GM12864 (cell line): ENCODE measurements at places on chromosomes 6 and 20.

- DNase-seq: no peak
Measured at GRCh38 chr6:55009131-55009530, 162.6 kb downstream of the FAM83B start.

DNA sequence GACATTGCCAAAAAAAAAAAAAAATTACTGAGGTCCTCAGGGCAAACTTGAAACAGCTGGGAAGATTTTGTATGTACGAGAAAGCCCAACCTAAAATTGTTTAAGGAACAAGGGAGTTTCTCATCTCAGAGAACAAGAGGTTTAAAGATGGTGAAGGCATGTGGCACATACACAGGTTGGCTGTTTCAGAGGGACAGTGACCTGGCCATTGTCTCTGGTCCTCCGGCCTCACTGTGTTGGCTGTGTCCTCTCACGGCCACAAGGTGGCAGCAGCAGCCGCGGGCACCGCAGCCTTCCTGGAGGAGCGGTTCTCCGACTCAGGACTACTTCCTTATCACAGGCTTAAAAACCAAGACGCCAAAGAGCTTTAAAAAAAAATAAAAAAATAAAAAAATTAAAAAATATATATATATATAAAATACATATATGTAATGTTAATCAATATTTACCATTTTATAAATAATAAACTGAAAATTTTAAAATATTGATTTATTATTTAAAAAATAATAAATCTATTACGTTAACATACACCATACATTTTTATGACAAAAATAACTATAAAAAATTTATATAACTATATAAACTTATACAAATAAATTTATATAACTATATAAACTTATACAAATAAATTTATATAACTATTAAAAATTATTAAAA is 52.8 kb downstream of the GTF2H5 start:
- DNase-seq: peak; percentile 53

DNA sequence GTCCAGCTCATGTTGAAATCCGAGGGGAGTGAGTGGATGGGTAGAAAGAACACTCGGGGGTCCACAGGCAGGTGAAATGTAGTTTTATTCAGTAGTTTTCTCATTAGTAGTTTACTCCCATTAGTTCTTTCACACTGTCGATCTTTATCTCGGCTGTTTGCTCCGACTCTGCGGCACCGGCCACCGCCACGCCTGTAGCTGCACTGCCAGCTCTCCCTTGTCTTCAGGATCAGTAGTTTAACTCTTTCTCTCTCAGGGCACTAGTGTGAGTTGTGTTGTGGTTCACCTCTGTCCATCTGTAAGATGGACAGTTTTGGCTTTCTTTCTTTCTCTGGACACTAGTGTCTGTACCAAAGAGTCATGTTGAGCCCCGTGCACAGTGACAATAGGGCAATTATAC is 195.7 kb downstream of the LMBRD1 start:
- DNase-seq: no peak

DNA sequence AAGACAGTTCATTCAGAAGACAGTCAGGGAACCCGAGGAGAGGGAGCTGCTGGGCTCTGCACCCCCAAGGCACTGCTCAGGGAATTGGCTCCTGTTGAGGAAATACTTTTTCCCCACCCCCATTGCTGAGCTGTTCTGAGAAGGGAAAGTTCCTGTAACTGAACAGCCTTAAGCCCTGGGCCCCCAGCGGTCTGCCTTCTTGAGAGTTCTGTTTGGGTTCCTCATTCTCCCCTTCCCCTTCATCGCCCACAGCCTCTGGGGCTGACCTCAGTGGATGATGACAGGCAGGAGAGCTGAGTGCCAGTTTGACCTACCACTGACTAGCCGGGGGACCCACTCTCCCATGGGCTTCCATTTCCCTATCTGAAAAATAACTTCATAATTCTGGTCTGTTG is 10.7 kb downstream of the HCK start:
- DNase-seq: no peak

DNA sequence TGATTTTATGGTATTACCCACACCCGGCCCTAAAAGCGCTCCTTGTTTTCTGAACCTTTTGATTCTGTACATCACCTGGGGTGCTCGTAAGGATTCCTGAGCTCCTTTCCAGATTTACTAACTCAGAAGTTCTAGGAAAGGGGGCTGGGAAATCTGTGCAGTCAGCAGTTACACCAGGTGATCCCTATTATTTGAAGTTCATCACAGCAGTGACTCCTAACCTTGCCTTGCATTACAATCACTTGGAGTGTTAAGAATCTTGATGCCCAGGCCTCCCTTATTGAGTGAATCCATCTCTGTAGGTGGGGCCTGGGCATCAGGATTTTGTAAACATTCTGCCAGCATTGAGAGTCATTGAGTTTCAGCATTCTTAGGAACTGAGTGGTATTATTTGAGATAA is 44.7 kb downstream of the BMP6 start:
- DNase-seq: no peak

GRCh38 chr6:166691746-166692145 is 64.7 kb upstream of the RPS6KA2 start:
- no peak for DNase-seq

DNA sequence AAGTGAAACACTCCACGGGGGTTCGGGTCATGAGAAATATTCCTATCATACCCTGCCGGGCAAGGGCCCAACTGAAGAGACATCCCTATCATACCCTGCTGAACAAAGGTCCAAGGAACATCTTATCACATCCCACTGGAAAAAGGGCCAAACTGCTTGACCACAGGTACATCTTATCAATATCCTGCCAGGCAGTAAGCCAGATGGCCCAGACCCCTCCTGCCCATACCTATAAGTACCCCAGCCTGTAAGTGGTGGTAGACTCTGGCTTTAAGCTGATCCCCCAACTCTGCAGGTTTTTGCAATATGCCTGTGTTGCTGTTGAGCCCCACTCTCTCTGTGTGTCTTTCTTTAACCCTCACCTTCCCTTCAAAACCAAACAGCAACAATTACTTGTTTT is 51.6 kb downstream of the ZNF334 start:
- no peak for DNase-seq

DNA sequence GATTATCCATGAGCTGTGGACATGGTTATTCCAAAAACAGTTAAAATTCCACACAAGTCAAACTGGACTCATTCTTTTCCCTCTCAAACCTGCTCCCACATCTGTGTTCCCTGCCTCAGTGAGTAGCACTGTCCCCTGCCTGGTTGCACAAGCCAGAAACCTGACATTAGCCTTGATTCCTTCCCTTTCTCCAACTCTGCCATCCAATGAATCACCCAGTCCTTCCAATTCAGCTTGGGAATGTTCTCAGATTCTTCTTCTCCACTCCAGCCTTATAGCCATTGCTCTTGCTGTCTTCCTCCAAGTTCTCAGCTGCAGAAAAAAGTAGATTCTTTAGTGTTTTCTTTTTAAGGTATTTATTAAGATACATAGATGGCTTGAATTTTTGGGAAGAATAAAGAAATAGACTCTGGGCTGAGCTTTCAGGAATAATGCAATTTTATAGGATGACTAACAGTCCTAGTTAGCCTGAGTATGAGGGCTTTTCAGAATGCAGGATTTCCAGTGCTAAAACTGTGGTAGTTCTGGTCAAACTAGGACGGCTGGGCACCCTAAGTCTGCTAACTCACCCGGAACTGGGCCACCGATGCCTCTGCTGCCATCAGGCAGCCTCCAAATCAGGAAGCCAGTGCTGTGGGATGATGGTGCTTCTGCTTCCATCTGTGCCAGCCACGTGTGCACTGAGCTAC is 18.2 kb upstream of the SASH1 start:
- no peak for DNase-seq

DNA sequence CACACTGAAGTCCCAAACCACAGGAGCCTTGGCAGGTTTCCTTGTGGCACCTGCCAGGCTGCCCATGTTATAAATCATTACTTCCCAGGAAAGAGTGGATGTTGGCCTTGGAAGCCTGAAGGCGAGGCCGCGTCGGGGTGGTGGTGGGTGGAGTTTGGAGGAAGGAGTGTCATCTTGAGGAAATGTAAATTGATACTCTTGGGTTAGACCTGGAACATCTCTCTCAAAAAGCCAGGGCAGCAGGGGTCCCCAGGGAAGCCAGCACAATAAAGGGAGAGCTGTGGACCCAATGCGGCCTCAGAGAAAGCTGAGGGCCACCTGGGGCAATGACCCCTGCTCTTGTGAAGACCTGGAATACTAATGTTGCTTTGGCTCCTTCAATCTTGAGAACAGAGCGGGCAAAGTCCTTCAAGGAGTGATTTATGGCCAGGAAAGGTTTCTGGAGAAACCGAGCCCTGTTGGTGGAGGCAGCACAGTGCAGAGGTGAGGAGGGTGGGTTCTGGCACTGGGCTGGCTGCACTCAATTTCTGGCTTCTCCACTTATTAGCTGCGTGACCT is 26.3 kb upstream of the TRAF3IP2 start:
- no peak for DNase-seq

GRCh38 chr6:99821164-99821563 is 172.9 kb downstream of the MCHR2 start:
- no peak for DNase-seq

GRCh38 chr20:6699921-6700562 is 67.4 kb upstream of the BMP2 start:
- no peak for DNase-seq

DNA sequence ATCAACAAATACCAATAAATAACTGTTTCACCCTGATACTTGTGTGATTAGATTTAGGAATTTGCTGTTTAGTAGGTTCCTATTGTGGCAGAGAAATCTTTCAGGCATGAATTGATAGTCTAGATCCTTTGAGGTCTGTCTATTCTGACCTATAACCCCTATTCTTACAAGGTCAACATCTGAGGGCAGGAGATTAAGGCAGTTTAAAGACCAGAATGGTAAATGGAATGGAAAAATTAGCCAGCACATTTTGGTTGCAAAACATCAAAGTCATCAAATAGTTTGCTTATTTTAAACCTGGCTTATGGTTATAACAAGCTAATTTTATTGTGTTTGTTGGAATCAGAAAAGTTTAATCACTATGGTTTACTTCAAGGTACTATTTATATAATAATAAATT is 78.4 kb downstream of the LIN28B start:
- no peak for DNase-seq

GRCh38 chr6:157235600-157236039 is 87.7 kb downstream of the TMEM242 start:
- no peak for DNase-seq

DNA sequence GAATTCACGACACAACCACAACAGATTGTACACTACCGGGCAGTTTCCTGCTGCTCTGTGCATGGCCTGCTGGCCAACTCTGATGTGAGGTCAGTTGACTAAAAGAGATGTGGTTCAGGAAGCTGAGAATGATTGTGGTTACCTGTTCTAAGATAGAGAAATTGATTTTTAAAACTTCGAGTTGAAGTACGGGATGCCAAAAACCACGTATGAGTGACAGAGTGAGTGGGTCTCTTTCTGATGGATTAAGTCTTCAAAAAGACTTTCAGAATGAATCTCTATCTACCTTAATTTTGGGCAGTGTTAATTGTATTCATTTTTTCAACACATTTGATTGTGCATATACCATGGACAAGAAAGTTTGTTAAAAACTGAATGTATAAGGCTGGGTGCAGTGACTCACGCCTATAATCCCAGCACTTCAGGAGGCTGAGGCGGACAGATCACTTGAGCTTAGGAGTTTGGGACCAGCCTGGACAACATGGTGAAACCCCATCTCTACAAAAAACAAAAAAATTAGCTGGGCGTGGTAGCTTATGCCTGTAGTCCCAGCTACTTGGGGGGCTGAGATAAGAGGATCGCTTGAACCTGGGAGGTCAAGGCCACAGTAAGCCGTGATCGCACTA is 121.2 kb downstream of the SGK1 start:
- DNase-seq: no peak

- no peak for DNase-seq
Measured at GRCh38 chr6:47524136-47524845, 46.7 kb downstream of the CD2AP start.

- DNase-seq: no peak
Measured at GRCh38 chr6:37319856-37320480, 33.8 kb upstream of the RNF8 start.

GRCh38 chr6:127641905-127642304 is 64.9 kb downstream of the C6orf58 start:
- no peak for DNase-seq

DNA sequence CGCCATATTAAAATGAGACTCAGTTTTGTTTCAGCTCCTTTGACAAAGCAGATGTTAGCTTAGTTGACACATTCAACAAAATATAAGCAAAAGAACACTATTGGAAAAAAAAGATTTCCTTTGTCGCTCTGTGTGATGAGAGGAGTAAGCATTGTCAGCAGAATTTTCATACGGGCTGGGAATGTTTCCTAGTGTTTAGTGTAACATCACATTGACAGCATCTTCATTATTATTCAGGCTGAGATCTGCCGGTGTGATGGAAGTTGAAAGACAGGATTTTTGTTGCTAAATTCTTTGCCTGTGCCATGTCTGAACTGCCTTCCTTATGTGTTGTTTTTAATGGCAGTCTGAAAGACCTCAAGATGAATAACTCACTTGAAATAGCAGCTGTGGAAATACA is 49.1 kb downstream of the GRM1 start:
- DNase-seq: no peak

DNA sequence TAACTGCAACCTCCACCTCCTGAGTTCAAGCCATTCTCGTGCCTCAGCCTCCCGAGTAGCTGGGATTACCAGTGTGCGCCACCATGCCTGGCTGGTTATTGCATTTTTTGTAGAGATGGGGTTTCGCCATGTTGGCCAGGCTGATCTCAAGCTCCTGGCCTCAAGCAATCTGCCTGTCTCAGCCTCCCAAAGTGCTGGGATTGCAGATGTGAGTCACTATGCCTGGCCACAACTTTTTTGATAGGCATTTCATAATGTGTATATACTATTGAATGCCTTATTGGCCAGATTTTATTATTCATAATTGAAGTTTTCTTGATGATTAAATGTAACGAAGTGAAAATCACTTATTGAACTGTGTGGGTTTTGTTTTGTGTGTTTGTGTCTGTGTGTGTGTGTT is 27.9 kb downstream of the FIG4 start:
- no peak for DNase-seq

DNA sequence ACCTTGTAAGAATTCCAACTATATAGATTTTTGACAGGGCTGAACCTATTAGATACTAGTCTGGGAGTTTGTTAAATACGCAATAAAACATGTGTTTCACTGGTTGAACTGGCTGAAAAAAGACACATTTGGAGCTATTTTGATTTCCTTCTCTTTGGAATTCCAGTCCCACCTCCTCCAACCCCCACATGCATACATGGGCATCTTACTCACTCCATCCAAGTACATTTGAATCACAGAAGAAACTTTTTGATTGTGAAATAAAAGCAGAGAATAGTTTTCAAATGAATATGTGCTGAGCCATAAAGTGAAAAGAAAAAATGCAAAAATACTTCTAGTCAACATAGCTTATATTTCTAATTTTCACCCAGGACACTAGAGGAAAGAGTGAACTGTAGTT is 33.9 kb upstream of the STXBP5 start:
- no peak for DNase-seq

GRCh38 chr20:57669632-57670031 is 40.2 kb downstream of the PMEPA1 start:
- DNase-seq: no peak

- DNase-seq: no peak
Measured at GRCh38 chr20:6533351-6533750, 234.1 kb upstream of the BMP2 start.

- DNase-seq: no peak
Measured at GRCh38 chr6:83273596-83273995, 80.4 kb downstream of the RWDD2A start.

GRCh38 chr6:122222761-122223160 is 176.7 kb upstream of the HSF2 start:
- no peak for DNase-seq

- DNase-seq: no peak
Measured at GRCh38 chr6:67630146-67630545, 1004.9 kb upstream of the ADGRB3 start.
